Hematopoietic multipotent progenitor cell (in vitro differentiated cells): ENCODE measurements at places on chromosomes 16 and 17. TPM values are rescaled to one million over a fixed set of nuclear protein-coding genes. Genes with fewer than 3 reads are reported as not detected.

The ANKRD40CL gene
- 0.27 TPM for total RNA-seq

GRCh38 chr16:72434159-72434558, 262.2 kb upstream of the PMFBP1 start:
- DNase-seq: no peak

- peak; percentile 91 for DNase-seq
These were observed 578 bp downstream of the CCDC102A start for GRCh38 chr16:57535680-57536305.

- DNase-seq: no peak
These were observed 11.0 kb upstream of the XYLT1 start for GRCh38 chr16:17481736-17482135.

The HOXB9 gene
- total RNA-seq: under 0.01 TPM

DNA sequence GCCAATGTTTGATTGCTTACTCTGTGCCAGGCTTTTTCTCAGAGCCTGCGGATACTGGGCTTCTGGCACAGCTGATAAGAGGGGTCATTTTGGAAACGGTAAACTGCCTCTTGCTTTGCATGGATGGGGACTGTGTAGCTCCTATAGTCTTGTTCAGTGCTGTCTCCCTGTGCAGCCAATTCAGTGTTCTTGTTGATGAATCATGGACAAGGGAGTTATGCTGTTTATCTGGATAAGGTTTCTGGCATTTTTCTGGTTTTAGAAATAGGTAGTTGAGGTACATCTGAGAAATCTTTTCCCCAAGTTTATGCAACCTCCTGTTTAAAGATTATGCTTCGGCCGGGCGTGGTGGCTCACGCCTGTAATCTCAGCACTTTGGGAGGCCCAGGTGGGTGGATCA, 16.7 kb upstream of the TANGO6 start:
- no peak for DNase-seq

The CDH3 gene
- total RNA-seq: 0.27 TPM

The IRX3 gene
- total RNA-seq: under 0.01 TPM

DNA sequence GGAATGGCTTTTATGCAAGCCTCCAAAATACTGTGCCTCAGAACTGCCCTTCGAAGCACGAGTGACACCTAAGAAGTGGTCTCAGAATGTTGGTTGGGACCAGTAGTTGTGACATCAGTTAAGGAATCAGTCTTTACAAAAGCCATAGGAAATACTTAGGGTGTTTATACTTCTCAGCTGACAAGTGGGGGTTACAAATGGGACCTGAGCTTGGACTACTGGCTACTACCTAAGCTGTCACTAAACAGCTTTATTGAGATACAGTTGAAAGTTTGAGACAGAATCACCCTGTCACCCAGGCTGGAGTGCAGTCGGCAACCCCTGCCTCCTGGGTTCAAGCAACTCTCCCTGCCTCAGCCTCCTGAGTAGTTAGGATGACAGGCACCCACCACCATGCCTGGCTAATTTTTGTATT, 5.0 kb downstream of the RPL19 start:
- no peak for DNase-seq

The SLC6A4 gene
- total RNA-seq: under 0.01 TPM
